ENCODE measurements at places on chromosomes 1 and 21. TPM values are rescaled to one million over a fixed set of nuclear protein-coding genes. Genes with fewer than 3 reads are reported as not detected.
A peak's percentile ranks its signal among the peaks of the same experiment; 100 is the strongest.

- no peak for ATAC-seq
These were observed 36.1 kb downstream of the ST6GALNAC3 start for GRCh38 chr1:76110666-76111065.

- peak; percentile 81 for ATAC-seq
These were observed 45.3 kb upstream of the RGS1 start for GRCh38 chr1:192530254-192530653.

GRCh38 chr1:5711079-5711478 lies 281.1 kb downstream of the NPHP4 start:
- no peak for ATAC-seq

- ATAC-seq, result no peak
These were observed 30.9 kb upstream of the RBM15 start for GRCh38 chr1:110308247-110308646.

- ATAC-seq, result peak; percentile 11
These were observed 61.0 kb downstream of the TOR3A start for GRCh38 chr1:179142889-179143299.

GRCh38 chr1:94039514-94039870 lies 81.5 kb downstream of the ABCA4 start:
- ATAC-seq, result no peak

- no peak for ATAC-seq
These were observed 14.0 kb downstream of the GTF2B start for GRCh38 chr1:88877382-88877825.

GRCh38 chr1:117654493-117655219 lies 48.8 kb downstream of the TENT5C start:
- ATAC-seq, result peak; percentile 66

ZYG11A gene
- 0.26 TPM for total RNA-seq

DNA sequence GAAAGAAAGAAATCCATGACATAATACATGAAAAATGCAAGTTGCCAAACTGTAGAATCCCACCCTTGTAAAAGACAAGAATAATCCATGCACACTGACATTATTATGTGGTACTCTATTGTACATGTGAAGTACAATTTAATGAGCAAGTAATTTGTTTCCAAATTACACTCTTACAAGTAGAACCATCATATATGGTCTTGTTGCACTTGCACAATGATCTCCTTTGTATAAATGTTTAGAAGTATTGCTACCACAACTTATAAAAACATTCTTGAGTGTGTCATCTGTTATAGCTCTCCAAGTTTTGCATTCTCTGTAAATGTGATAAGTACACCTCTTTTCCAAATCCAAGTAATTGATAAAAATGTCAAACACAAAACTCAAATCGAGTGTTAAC lies 29.1 kb upstream of the ZNF281 start:
- ATAC-seq, result no peak

- no peak for ATAC-seq
These were observed 425.3 kb downstream of the USP25 start for GRCh38 chr21:16154951-16155635.

DNA sequence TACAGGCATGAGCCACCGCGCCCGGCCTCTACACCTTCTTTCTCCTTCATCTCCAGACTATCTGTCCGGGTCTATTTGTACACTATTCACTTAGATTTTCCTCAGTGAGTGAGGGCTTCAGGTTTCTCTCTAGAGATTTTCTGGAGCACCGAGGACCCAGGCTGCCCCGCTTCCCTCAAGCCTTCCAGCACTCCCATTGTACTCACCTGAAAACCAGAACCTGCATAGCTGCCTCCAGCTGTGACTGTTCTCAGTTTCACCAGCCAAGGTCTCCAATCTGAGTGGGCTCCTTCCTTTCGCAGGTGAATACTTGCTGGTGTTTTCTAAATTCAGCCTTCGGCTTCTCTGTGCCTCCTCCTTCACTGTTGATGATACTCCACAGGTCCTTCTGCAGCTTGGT lies 12.9 kb upstream of the DMAP1 start:
- no peak for ATAC-seq

CLEC20A gene
- total RNA-seq, result not detected

GRCh38 chr1:97186381-97186780 lies 464.8 kb downstream of the PTBP2 start:
- no peak for ATAC-seq

CATSPERE gene
- 0.69 TPM for total RNA-seq

ZNF648 gene
- not detected for total RNA-seq

DNA sequence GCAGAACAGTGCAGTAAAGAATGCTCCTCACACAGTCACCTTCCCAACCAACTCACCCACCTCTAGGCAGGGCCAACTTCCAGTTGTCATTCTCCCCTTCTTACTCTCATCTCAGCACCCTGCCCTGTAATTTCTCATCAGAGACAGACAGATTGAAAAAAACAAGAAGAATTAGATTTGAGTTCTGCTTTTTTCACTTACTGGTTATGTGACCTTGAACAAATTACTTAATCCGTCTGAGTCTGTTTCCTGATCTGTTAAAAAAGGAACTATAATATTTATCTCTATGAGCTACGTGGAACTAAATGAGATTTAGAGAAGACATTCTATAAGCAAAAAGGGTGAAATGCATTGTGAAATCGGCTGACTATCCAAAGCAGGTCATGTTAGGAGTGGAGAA lies 330.3 kb downstream of the ZNF326 start:
- no peak for ATAC-seq

ADAMTS5 gene
- not detected for total RNA-seq

DNA sequence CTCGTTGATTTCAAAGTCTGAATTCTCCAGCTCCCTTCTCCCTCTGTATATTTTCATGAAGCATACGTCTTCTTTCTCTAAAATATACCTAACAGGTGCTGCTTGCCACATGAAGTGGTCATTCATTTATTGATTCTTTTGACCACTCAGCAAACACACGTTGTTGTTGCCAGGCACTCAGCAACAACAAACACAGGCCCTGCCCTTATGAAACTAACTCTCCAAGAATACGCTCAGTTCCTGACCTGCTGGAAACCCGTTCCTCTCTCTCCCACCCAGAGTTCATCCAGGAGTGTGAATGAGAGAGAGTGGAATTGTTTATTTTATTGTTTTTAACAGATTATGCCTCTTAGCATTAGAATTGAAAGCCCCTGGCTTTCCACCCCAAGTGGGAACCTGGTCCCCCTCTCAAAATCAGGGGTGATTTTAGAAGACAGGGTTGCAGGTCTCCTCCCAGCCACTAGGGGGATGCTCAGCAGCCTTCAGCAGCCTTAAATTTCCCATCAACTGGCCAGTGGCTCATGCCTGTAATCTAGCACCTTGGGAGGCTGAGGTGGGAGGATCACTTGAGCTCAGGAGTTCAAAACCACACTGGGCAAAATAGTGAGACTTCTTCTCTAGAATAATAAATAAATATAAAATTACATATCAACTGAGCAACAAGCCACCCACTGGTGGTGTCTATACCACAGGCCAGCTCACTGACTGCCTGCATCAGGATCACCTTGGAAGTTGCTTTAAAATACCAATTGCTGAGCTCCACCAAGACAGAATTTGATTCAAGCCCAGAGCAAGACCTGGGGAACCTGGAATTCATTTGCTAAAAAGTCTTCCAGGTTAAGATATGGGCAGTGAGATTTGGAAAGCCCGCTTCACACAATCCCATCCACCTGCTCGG lies 181.0 kb upstream of the KLHDC7A start:
- ATAC-seq, result no peak

ACOT11 gene
- total RNA-seq, result 3.2 TPM

GRCh38 chr1:180178511-180179161 lies 24.0 kb downstream of the QSOX1 start:
- peak; percentile 47 for ATAC-seq

DNA sequence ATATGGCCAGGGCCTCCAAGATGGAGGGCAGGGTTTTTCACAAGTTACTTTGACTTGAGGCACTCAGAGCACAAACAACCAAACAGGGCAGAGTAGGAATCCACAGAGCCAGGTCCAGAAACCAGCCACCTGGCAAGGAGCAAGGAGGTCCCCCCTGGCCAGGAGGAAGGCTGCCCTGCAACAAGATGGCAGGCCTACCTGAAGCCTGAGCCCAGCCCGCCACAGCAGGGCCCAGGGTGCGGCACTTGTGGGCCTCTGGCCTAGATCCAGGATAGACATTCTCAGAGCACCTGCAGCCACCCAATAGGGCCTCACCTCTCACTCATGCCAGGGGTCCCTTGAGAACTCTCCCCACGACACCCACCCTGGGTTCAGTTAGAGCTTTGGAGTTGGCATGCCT lies 11.5 kb downstream of the SH3BGRL3 start:
- ATAC-seq, result no peak

GUCA2A gene
- not detected for total RNA-seq

DNA sequence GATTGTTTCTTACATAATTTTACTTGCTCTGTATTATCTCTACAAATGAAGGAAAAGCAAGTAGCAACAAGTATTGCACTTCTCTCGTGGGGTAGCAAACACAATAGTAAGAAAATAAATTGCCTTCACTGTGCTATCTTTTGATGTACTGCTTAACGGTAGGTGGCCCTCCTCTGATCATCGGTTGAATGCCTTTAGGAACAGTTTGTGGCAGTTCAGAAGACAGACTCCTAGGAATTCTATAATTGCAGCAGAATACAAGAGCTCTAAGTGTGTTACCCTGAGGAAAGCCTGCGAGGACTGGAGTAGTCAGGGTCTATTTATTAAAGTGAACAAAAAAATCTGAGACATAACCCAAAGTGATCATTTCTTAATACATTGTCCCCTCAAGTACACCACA lies 1135.9 kb downstream of the KCNT2 start:
- ATAC-seq, result no peak

KCNA2 gene
- 1.6 TPM for total RNA-seq

DNA sequence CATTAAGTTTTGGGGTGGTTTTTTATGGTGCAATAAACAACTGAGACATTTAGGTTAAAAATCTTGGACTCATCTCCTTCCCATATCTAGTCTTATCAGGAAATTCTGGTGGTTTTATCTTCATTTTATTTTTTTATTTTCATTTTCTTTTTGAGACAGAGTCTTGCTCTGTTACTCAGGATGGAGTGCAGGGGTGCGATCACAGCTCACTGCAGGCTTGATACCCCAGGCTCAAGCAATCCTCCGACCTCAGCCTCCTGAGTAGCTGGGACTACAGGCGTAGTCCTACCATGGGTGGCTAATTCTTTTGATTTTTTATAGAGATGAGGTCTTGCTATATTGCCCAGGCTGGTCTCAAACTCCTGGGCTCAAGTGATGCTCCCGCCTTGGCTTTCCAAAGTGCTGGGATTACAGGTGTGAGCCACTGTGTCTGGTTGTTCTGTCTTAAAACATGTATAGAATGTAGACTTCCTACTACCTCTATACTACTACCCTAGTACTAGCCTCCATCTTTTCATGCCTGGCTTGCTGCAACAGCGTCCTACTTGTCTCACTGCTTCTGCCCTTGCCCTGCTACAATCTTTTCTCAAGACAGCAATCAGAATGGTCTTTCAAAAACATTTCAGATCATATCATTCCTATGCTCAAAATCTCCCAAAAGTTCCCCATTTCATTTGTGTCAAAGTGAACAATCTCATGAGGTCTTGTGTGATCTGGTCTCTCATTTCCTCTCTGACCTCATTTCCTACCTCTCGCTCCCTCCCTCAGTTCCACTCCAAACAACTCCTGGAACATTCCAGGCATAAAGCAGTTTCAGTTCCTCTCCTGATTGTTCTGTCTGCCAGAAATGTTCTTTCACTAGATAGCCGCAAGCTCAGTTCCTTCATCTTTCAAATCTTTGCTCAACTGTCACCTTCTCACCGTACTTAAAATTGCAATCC lies 5.9 kb upstream of the FCGR2A start:
- ATAC-seq, result no peak

DNA sequence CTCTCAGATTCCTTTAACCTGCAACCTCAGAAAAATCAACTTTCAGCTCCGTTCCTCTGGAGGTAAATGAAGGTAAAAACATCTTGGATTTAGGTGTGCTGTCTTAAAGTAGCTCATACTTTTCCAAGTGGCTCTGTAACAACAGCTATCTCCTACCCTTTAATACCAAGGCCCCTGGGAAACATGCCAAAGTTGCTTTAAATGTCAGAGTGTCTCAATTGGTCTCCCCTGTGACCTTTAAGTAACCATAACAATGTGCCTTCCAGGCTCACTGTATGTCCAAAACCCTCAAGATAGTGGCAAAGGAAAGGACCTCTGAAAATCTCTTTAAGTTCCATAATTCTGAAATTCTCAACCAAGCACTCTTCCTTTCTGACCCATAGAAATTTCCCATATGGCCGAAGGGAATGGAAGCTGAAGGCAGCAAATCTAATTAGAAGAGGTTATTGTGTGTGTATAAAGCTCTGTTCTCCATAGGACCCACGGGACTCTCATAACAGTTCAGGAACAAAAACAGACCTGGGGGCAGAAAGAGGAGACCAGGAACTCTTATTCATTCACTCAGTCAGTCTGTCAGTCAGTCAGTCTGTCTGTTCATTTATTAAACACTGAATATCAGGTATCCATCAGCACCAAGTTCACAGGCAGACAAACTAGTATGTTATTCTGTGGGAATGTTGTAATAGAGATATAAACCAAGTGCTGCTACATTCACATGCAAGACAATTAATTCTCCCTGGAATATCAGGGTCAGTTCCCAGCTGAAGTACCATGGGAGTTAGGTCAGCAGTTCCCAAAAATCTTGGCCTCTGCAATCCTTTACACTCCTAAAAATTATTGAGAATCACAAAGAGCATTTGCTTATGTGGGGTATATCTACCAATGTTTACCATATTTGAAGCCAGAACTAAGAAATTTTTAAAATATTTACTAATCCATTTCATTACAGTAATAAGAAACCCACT lies 19.1 kb downstream of the ASTN1 start:
- no peak for ATAC-seq

LMNA gene
- 150 TPM for total RNA-seq

GRCh38 chr1:178702146-178702545 lies 22.9 kb upstream of the RALGPS2 start:
- ATAC-seq, result no peak

- no peak for ATAC-seq
These were observed 22.1 kb upstream of the TNN start for GRCh38 chr1:175045519-175045918.

GRCh38 chr1:175536921-175537320 lies 206.5 kb downstream of the TNR start:
- ATAC-seq, result no peak

DNA sequence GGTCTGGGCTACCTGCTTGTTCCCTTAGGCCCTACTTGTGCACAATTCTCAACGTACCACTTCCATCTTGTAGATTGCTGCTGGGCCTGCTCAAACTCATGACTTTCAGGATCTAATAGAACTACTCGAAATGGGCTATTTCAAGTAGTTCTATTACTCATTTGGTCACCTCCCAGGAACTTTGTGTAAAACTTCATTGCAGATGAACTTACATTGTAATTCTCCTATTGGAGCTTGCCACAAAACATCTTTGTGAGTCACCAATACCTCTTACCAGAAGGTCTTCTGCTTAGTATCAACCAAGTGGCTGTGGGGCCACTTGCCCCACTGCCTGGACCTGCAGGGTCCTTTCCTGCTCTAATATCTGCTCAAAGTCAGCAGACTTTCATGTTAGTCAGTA lies 10.7 kb upstream of the MYOCOS start:
- no peak for ATAC-seq

GRCh38 chr1:172818841-172819527 lies 160.1 kb downstream of the FASLG start:
- peak; percentile 94 for ATAC-seq

GRCh38 chr1:21586222-21586621 lies 77.0 kb downstream of the ALPL start:
- ATAC-seq, result no peak

Measured in activated T-helper 17 cell treated with anti-CD3 and anti-CD28 coated beads, Interleukin-2, amount 50 U/mL, for 72 hours (primary cell).